ENCODE measurements at places on chromosomes 2 and 18. TPM values are rescaled to one million over a fixed set of nuclear protein-coding genes. Genes with fewer than 3 reads are reported as not detected.
A peak's percentile ranks its signal among the peaks of the same experiment; 100 is the strongest.

Gene UXS1
- total RNA-seq: 21.6 TPM

Gene RAB6C
- total RNA-seq: not detected

Gene CCDC74B
- total RNA-seq: 2.9 TPM

Gene LYG2
- not detected for total RNA-seq

Gene ATOH8
- total RNA-seq: 16.9 TPM

Gene GRB14
- 4.1 TPM for total RNA-seq

Gene SPAST
- 29.0 TPM for total RNA-seq

Gene DNAH6
- 12.1 TPM for total RNA-seq

Gene ATP8B1
- 0.90 TPM for total RNA-seq

- no peak for DNase-seq
These were observed 211.5 kb downstream of the TMEM247 start for GRCh38 chr2:46690825-46691224.

- no peak for DNase-seq
These were observed 111.0 kb downstream of the B3GNT2 start for GRCh38 chr2:62306751-62307468.

DNA sequence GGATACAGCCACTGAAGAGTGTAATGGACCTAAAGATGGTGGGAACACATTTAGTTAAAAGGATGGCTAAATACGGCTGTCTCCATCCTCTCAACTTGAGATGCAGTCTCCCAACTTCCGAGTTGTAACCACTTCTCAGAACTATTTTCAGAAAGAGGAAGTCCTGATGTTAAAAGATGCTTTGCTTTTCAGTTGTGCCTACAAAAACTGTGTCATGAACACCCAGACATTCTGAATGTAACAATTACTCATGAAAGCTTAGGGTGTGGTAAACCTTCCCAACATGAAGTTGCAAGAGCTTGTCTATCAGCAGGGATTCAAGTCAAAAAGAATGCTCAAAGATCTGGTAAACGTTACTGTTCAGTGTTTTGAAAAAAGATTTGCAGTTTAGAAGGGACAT is 147.9 kb downstream of the DOCK10 start:
- no peak for DNase-seq

DNA sequence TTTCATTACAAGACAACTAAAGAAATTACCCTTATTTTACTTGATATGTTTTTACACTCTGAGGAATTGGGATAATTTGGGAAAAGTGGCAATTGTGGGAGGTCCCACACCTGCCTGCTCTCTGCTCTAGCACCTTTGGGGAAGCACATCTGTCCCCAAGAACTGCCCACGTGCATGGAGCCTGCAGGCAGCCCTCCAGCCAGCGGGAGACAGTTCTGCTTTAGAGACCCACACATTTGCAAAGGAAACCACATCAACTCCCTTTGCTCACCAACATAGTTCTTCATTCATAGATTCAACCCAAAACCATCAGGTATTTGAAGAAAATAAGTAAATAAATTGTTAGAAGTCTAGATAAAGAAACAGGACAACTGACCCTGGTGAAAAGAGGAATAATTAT is 239.9 kb upstream of the ID2 start:
- no peak for DNase-seq

- DNase-seq: peak; percentile 83
These were observed 9.2 kb downstream of the TGIF1 start for GRCh38 chr18:3458952-3459853.

DNA sequence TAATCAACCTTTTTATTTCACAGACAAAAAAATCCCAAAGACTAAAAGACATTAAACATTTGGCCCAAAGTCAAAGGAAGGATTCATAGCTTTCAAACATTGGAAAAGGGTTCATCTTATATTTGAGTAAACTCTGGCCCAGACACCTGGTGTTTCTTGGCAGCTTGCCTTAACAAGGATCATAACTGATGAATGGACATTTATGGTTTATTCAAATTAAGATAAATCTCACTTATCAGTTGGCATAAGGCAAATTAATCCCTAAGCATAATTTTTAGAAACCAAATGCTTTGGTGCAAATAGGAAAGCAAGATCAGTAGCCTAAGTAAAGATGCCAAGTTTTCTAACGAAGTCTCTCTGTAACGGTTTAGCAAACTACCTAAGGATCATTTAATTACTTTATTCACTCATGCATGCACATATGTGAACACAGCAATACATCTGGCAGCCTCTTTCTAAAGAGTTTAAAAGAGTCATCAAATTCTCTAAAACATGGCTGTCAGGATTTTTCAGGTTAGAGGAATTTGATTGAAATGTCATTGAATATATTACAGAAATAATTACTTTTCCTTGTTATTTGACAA is 323.4 kb upstream of the RBMS1 start:
- DNase-seq: no peak

GRCh38 chr18:49178736-49179135 is 228.0 kb upstream of the SMAD7 start:
- DNase-seq: peak; percentile 60

- peak; percentile 35 for DNase-seq
These were observed 1.5 kb downstream of the SLC39A10 start for GRCh38 chr2:195658541-195658890.

- DNase-seq: no peak
These were observed 140.4 kb upstream of the APCDD1 start for GRCh38 chr18:10314066-10314465.

DNA sequence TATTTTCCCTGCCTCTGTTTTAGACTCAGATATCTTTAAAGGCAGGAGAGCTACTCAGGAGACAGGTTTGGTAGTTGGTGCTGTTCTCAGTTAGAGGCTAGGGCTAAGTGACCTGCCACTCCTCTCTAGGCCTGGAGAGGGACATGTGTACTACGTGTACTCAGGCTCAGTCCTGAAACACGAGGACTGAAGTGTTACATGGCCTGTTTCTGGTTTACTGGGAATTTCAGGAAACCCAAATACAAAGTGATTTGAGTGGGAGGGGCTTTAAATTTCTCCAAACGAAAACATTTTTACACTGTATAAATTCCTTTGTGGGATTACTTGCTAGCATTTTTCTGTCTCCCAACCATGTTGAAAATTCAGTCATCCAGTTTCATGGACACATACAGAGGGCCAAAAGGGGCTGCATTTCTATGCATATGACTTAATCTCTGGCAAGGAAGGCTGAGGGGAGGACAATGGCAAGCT is 343.3 kb downstream of the CYP26B1 start:
- no peak for DNase-seq

DNA sequence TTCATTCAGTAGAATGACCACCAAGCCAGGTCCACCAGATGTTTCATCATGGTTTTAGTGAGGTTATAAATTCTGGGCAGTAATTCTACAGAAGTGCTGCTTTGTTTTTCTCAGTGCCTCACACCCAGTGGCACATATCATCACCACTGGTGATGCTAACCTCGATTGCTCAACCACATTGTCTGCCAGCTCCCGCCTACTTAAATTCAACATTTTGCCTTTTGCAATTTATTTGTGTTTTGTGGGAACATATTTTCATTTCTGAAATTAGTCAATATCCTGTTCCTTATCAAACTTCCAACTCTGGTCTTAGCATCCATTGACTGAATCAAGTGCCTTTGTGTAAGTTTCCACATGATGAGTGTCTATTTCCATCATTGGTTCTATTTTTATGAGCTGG is 62.3 kb upstream of the TMEM178A start:
- DNase-seq: no peak

GRCh38 chr2:210299866-210300373 is 15.1 kb downstream of the MYL1 start:
- no peak for DNase-seq

DNA sequence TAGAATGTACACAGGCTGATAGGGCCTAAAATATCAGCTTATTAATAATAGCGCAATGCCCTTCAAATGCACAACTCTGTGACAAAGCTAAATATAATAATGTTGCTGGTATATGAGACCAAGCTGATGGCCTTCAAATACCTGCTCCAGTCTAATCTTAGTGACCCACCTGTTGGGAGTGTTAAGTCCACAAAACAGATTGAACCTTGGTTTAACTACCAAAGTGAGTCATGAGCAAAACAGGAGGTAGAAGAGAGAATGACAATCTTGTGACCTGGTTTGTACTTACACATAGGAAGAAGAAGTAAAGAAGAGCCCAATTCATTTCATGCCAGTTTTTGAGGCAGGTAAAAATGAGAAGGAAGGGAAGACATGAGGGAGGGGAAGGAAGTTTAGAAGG is 295.0 kb downstream of the NR4A2 start:
- no peak for DNase-seq

DNA sequence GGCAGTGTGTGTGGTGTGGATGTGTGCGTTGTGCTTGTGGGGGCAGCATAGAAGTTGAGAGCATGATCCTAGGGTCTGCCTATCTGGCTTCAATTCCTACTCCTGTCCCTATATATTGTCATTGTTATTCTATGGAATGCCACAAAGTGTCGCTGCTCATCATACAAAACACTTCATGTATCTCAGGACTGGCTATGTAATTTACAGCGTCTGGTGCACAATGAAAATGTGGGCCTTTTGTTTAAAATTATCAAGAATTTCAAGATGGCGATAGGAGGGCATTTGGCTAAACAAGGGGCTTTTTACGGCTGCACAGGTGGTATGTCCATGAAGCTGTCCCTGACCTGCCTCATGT is 3.4 kb downstream of the SERPINB2 start:
- peak; percentile 60 for DNase-seq

- DNase-seq: no peak
These were observed 606.4 kb upstream of the ZNF804A start for GRCh38 chr2:183991968-183992367.

- no peak for DNase-seq
These were observed 6.8 kb downstream of the ACTR1B start for GRCh38 chr2:97656905-97657587.

DNA sequence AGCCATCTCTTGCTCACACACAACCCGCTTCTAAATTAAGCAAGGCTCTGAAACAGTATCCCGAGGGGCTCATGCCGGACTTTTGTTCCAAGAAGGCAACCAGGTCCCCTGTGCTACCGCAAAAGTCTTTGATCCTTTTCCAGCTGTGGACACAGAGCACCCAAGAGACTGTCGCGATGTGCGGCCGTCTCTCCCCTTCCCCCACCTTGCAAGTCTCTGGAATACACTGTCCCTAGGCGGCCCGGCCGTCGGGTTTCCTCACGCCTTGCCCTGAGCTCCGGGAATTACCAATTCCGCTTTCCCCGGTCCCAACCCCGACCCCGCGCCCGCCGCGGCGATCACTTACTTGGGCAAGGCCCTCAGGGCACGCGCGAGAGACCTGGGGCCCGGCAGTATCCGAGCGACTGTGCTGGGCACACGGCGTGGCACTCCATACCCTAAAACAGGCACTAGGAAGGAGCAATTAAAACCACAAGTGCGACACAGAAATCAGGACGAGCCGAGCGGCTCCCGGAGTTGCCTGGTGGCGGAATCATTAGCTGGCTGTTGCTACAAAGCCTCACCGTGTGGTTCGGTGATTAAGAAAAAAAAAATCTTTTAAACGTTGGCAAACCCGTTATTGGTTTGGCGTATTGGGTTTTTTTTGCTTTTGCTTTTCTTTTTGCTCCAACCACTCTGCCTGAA is 2.2 kb upstream of the DLX1 start:
- DNase-seq: no peak

Data from SK-MEL-5 (cell line).